Activated T-cell treated with anti-CD3 and anti-CD28 coated beads for 24 hours (primary cell): ENCODE measurements at places on chromosomes 3 and 15.

- DNase-seq, result no peak
These were observed 2.7 kb downstream of the MGLL start for GRCh38 chr3:127819656-127820055.

GRCh38 chr15:90885432-90886290 is 1.4 kb downstream of the FES start:
- peak; percentile 72 for DNase-seq

DNA sequence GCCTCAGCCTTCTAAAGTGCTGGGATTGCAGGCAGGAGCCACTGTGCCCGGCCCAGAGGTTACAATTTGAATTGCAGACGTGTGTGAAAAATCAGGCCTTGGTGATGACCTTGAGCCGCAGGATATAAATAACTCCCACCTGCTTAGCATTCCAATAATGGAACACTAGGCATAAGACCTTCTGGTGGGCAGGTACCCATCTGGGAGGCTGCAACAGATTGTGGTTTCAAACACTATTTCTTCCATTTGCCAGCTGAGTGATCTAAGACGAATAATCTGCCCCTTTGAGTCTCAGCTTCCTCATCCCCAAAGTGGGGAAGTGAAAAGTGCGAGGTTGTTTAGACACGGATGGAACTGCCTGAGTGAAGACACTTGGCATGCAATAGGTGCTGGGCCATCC is 47.7 kb upstream of the HERC1 start:
- no peak for DNase-seq

GRCh38 chr15:60917461-60918145 is 311.5 kb downstream of the RORA start:
- DNase-seq, result no peak

DNA sequence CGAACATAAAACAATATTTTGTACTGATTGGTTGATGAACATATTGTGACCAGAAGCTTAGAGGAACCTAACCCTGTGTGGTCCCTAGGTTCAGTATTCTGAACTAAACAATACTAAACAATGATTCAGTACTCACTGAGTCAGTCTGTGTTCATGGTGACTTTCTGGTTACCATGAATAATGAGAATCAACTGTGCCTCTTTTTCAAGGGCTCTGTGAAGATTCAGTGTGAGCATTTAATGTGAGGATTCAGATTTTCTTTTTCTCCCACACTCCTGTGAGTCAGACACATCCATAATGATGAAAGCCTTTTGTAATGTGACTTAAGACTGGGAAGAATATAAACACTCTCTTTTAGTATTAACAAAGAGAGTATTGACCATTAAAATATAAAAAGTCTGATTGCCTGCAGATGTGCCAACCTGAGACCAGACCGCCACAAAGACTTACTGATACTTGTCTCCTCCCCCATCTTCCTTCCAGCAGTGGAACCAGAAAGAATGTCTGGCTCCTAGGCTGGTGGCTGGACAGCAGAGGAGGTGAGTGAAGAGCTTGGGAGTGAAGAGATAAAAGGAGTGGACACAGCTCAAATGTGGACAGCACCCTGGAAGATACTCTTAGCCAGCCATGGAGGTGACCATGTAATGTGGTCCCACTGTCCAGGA is 17.6 kb upstream of the ACTL6A start:
- no peak for DNase-seq

GRCh38 chr15:64865998-64866520 is 24.3 kb downstream of the PLEKHO2 start:
- DNase-seq, result no peak

GRCh38 chr15:73051807-73052652 is at the start of gene NEO1:
Gene NEO1 (plus strand): TSS chr15:73052463. CDS start chr15:73052676, 213 bp downstream.
- DNase-seq, result peak; percentile 68

DNA sequence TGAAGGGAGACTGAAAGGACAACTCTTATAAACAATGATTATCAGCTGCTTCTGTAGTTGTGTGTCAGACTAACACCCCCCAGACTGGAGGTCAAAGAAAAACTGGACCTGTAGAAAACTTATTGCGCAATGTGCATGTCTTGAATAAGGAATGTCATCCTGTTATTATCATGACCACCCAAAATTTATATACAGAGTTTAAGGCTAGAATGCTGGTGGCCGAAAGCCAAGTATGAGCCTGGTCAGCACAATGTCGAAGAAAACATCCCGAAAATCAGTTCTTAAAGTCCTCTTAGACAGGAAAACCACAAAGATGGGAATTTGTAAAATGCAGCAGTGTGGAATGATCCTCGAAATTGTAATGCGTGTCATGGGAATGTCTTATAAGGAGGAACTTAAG is 29.3 kb downstream of the RFTN1 start:
- DNase-seq, result no peak

DNA sequence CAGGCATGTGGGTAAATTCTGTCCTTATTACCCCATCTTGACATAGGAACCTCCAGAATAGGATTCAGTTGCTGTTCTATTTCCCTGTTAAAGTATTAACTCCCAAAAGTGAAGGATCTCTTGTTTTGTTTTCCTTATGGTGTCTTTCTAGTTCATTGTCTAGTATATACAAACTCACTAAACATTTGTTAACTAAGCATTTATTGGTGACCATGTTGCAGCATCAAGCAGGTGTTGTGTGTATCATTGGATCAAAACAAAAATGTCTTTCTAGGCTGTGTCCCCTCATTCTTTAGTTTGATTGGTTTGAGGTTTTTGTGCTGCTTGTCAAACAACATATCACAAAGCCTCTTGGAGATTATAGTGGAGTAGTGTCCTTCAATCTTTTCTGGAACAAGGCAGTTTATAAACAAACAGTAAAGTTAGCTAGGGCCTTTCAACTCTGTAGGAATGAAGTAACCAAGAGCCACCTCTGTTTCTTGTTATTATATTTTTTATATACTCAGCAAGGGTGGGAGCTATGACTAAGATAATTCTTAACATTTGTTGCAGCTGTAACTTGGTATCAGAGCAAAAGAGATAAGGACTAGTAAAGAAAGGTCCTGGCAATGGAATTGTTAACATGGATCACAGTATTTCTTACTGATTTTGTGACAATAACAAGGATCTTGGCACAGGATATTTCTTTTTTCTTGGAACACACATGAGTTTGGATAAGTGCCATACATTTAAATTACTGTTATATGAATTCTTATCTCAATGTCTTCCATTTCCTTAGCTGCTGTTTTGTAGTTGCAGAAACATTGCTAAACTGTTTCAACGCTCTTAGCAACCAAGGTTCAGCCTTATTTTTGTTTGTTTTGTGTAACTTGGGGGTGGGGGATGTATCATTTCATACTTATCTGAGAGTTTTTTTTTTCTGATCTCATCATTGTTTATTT is 49.3 kb downstream of the TMOD3 start:
- DNase-seq, result no peak

GRCh38 chr3:146130881-146131371 is 30.1 kb downstream of the PLOD2 start:
- DNase-seq, result no peak

DNA sequence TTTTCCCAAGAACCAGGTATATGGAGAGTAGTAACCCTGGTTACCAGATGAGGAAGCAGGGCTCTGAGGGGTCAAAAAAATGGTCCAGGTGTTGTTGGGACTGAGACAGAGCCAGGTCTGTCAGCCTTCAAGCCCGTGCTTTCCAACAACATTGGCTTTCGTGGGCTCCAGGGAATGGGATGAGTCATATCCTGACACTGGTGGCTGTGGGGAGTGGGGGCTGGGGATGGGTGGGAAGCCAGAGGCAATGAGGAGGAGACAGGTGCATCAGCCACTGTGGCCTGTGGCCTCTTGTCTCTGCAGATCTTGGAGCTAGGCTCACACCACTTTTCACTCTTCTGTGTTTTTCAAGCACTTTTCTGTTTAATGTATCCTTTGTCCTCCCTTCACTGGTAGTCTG is 38.2 kb downstream of the CORO2B start:
- DNase-seq, result no peak

- DNase-seq, result no peak
These were observed 379.5 kb upstream of the SEMA6D start for GRCh38 chr15:47337836-47338235.

DNA sequence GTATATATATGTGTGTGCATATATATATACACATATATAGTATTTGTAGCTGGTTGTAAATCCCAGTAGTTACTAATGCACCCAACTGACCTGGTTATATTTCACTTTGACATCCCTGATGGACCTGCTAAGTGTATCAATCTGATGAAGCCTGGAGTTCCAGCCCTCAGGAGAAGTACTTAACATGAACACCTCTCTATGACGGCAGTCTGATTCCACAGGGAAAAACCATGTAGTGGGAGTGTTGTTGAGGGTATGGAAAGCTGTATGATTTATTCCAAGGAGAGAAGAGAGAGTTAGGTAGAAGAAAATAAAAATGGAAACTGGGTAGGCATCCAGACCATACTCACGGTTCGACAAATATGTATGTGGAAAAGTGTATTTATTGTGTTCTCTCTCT is 531.2 kb upstream of the SEMA6D start:
- DNase-seq, result no peak

- no peak for DNase-seq
These were observed 172.1 kb downstream of the TBC1D2B start for GRCh38 chr15:77905301-77905920.

DNA sequence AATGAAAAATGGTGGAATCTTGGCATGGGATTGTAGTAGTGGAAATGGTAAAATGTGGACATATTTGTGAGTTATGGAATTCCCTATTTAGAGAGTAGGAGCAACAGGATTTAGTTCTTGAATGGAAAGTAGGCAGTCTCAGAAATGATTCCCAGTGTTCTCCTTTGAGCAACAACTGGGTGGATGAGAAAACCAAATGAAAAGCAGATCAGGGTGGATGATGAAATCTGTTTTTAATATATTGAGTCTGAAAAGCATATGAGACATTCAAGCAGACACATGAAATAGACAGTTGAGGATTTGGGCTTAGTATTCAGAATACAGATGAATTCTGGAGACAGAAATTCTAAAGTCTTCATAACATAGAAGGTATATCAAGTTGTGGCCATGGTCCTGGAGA is 451.3 kb downstream of the LPP start:
- no peak for DNase-seq

- no peak for DNase-seq
These were observed 36.2 kb downstream of the CDCP1 start for GRCh38 chr3:45109771-45110508.

- no peak for DNase-seq
These were observed 15.6 kb downstream of the CLDN18 start for GRCh38 chr3:138025553-138025952.

- no peak for DNase-seq
These were observed 55.6 kb downstream of the LHFPL4 start for GRCh38 chr3:9497821-9498565.

DNA sequence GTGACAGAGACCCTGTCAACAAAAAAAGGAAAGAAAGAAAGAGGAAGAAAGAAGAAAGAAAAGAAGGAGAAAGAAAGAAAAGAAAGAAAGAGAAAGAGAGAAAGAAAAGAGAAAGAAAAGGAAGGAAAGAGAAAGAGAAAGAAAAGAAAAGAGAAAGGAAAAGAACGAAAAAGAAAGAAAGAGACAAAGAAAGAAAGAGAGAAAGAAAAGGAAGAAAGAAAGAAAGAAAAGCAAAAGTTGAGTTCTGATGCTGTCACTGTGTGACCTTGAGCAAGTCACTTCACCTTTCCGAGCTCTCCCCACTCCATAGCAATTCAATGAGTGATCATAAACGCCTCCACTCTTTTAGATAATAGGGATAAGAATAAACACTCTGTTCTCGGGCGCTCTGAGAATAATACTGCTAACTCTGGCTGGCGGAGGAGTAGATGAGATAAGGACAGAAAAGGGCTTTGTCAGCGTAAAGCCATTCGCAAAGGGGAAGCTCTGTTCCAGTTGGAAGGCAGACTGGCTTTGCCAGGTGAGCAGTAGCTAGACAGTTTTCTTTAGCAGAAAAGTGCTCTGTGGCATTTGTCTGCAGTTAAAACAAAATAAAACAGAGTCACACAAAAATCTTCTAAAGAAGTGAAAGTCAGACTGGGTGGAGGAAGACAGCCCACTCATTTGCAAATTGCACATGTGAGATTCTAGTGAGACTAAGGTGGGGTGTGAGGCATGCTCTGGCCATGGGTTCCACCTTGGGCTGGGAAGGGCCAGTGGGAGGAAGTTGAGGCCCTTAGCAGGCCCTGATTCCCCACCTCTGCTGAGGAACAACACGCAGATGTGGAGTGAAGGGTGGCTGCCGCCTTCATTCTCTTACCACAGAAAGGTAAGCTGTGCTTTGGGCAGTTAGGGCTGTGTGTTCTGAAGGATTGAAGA is 9.6 kb upstream of the FLNB start:
- DNase-seq, result no peak

DNA sequence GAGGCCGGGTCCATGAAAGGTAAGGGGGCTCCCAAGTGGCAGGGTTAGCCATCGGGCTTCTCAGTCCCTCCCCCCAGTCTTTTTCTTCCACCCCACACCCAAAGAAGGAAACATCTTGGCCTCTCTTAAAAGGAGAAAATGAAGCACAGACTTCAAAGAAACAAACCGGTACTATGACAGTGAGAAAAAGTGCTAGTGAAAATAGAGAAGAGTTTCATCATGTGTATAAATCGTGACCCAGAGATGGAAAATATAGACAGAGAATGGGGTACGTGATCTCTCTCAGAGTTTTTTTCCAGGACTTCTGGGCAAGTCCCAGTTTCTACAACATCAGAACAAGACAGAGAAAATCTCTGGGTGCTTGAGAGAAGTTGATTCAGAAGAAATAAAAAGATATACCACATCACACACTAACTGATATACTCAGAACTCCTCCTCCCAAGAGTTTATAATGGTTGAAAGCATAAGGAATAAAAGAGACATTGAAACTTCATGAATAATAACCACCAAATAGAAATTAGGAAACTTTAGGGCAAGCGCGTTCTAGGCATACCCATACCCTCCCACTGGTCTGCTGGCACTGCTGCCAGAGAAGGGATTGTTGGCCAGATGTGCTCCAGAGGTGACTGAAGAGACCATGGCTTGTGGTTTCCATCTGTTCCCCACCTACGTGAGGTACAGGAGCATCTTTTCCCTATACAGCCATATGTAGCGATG is 318.9 kb upstream of the CHRM5 start:
- DNase-seq, result no peak

- DNase-seq, result no peak
These were observed 189.4 kb downstream of the FEZF2 start for GRCh38 chr3:62183969-62184368.

- no peak for DNase-seq
These were observed 127.3 kb upstream of the MRPL3 start for GRCh38 chr3:131630097-131630496.

GRCh38 chr3:128996200-128996599 is 2.3 kb upstream of the CFAP92 start:
- DNase-seq, result no peak

GRCh38 chr15:70833861-70834765 is 19.8 kb downstream of the LARP6 start:
- DNase-seq, result no peak

DNA sequence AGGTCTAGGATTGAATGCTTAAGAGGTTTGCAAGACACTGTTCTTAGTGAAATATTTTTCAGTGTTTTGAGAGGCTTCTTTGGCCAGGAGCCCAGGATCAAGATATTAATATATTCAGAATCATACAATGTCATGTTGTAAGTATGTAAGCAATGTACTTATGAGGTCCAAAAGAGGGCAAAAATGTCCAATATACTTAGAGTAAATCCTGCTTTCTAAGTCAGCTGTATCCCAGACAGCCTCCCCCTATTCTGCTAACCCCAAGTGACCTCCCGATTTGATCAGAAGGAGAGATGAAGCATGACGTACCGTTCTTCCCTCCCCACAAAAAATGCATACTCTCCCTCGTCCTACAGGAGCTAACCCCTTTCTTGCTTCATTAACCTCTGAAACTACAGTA is 70.9 kb downstream of the CHAC1 start:
- DNase-seq, result no peak
